Left ventricle myocardium inferior (tissue), 1 donor: ENCODE measurements at places on chromosomes 3 and 15. TPM values are rescaled to one million over a fixed set of nuclear protein-coding genes. Genes with fewer than 3 reads are reported as not detected.

The SPINT1 gene
- total RNA-seq, result 0.55 TPM

The CRYGS gene
- 1.6 TPM for total RNA-seq

The PP2D1 gene
- not detected for total RNA-seq

The TARS3 gene
- total RNA-seq, result 36.2 TPM

The FGD5 gene
- total RNA-seq, result 13.9 TPM

The MUC20 gene
- total RNA-seq, result 4.7 TPM

The SOX2 gene
- total RNA-seq, result 0.16 TPM

The STARD9 gene
- total RNA-seq, result 4.9 TPM

The MME gene
- 2.8 TPM for total RNA-seq

- H3K4me3 ChIP-seq, result no peak overlapping the region
- no peak overlapping the region for H3K27ac ChIP-seq
- no peaks in the 10 kb centered on the region for H3K36me3 ChIP-seq
- no peak for DNase-seq
These were observed 6.6 kb upstream of the ATP2B2 start for GRCh38 chr3:10511809-10512494.

DNA sequence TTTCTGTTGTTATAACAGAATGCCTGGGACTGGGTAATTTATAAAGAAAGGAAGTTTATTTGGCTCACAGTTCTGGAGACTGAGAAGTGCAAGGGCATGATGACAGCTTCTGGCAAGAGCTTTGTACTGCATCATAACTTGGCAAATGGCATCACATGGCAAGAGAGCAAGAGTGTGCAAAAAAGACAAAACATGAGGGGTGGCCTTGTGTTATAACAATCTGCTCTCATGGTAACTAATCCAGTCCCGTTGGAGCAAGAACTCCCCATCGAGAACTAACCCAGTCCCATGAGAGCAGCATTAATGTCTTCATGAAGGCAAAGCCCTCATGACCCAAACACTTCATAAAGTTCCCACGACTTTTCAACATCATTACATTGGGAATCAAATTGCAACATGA lies 23.2 kb downstream of the SCN11A start:
- DNase-seq, result no peak
- no peak overlapping the region for H3K27ac ChIP-seq
- no peaks in the 10 kb centered on the region for H3K27me3 ChIP-seq

GRCh38 chr3:28575746-28576613 lies 227.4 kb upstream of the AZI2 start:
- DNase-seq, result peak; percentile 15
- H3K4me1 ChIP-seq, result peaks cover 23% of the 10 kb centered on the region
- H3K27me3 ChIP-seq, result peaks cover 40% of the 10 kb centered on the region

- DNase-seq, result no peak
- no peak overlapping the region for H3K4me3 ChIP-seq
- H3K4me1 ChIP-seq, result peaks cover 70% of the 10 kb centered on the region
- H3K27me3 ChIP-seq, result no peaks in the 10 kb centered on the region
These were observed 49.9 kb upstream of the RAB6B start for GRCh38 chr3:133945381-133946095.

DNA sequence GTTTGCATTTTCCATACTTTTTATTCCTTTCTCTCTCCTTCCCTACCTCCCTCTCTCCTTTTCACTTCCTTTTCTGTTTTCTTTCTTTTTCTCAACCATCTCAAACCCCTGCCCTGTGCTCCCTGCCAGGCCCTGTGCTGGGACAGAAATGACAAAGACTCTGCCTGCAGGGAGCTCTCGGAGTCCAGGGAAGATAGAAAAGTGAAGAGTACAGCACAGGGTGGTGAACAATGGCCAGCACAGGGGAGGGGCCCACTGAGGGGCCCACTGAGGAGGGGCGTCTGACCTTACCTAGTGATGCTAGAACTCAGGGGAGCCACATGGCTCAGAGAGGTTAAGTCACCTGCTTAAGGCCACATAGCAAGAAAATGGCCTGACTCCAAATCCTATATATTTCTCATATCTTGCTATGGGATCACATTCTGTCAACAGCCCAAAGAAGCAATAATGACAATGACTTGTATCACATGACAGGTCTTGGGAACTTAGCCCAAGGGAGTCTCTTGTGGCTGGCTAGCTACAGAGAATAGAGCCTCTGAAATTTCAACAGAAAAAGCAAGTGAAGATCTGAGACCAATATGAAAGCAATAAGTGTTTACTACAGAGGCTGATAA lies 44.3 kb upstream of the ATP2B2 start:
- no peak overlapping the region for H3K4me3 ChIP-seq
- no peaks in the 10 kb centered on the region for H3K36me3 ChIP-seq
- peaks cover 27% of the 10 kb centered on the region for H3K27me3 ChIP-seq

DNA sequence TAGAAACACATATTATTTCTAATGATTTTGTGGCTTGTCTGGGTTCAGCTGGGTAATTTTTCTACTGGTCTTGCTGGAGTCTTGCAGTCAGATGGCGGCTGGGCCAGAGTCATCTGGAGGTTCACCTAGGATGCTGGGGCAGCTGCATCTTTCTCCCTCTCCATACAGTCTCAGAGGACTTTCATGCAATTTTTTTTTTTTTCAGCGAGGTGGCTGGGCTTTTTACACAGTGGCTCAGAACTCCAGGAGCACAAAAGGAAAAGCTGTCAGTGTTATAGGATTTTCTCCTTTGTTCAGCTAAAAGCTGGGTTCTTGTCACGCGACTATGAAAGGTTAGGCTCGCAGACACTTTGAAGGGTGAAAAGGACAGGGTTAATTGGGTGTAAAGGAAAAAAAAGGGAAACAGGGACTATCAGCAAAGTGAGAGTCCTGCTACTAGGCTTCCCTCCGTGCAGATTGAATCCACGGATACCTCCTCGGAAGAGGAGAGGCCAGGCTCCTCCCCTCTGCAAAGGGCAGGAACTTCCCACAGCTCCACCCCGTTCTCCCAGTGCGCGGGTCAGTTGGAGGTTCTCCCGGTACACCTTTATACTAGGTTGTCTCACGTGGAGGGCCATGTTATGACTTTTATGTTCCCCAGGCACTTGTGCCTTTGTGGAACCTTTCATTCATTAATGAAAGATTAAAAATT lies 44.3 kb downstream of the ADGRG7 start:
- no peak for DNase-seq
- H3K4me3 ChIP-seq, result no peak overlapping the region
- H3K36me3 ChIP-seq, result no peaks in the 10 kb centered on the region
- no peak overlapping the region for H3K27ac ChIP-seq
- no peaks in the 10 kb centered on the region for H3K4me1 ChIP-seq
- H3K27me3 ChIP-seq, result no peaks in the 10 kb centered on the region

- peak overlapping the region; percentile 60 for H3K27ac ChIP-seq
- H3K27me3 ChIP-seq, result no peaks in the 10 kb centered on the region
- peaks cover 9% of the 10 kb centered on the region for H3K36me3 ChIP-seq
- DNase-seq, result no peak
These were observed 123.5 kb upstream of the IL12A start for GRCh38 chr3:159865041-159865579.

DNA sequence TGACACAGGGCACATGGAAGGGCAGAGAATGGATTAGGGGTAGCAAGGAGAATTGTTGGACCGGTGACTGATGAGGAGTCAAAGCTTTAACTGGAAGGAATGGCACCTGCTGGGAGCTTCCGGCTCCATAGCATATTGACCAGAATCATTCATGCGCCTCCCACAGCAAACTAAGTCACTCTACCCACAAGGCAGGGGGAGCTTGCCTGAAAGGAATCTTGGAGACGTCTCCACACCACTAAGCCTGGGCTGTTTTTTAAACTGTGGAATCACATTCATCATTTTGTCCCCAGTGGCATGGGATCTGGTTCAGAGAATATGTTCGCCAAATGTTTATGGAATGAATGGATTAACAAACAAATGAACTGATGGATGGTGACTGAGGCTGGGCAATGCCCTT lies 57.0 kb upstream of the ITGA11 start:
- no peak for DNase-seq
- no peak overlapping the region for H3K27ac ChIP-seq
- H3K27me3 ChIP-seq, result peaks cover 13% of the 10 kb centered on the region
- no peak overlapping the region for H3K4me3 ChIP-seq
- peaks cover 48% of the 10 kb centered on the region for H3K4me1 ChIP-seq

DNA sequence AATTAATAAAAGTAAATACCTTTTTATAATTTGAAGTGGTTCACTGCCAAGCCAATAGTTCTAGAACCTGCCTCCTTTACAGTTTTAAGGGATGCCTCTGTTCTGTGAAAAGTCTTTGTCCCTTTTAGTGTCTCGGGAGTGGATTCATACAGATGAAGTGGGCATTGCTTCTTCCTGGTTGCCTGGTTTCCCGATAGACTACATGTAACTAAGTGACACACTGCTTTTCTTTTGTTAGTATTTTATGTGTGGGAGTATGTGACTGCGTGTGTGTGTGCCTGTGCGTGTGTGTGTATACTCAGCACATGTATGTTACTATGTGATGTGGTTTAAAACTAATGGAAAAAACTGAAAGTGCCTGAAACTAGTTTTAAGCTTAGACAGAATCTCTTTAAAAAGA lies 21.1 kb downstream of the PSMD6 start:
- H3K4me1 ChIP-seq, result peaks cover 27% of the 10 kb centered on the region
- no peak overlapping the region for H3K27ac ChIP-seq
- no peaks in the 10 kb centered on the region for H3K27me3 ChIP-seq
- H3K36me3 ChIP-seq, result peaks cover 66% of the 10 kb centered on the region
- no peak overlapping the region for H3K4me3 ChIP-seq

GRCh38 chr3:127654374-127654773 lies 18.4 kb upstream of the ABTB1 start:
- peaks cover 5% of the 10 kb centered on the region for H3K4me1 ChIP-seq
- no peak for DNase-seq

DNA sequence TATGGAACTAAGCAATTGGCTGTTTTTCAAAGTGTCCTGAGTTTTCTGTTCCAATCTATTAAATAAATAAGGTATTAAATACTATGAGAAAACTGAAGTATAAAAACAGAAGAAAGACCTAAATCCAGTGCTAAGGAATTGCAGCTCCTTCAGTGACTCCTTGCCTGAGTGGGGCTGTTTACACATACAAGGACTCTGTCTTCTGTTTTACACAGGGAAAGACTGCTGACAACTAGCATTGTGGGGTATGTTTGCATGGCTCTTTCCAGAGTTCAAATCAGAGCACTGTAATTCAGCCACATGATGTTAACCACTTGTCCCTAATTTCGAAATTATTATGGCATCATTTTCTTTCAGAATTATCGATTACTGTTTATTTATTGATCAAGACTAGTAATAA lies 31.3 kb upstream of the MEIS2 start:
- H3K27ac ChIP-seq, result no peak overlapping the region
- H3K27me3 ChIP-seq, result no peaks in the 10 kb centered on the region
- H3K4me1 ChIP-seq, result peaks cover 14% of the 10 kb centered on the region
- H3K36me3 ChIP-seq, result no peaks in the 10 kb centered on the region
- DNase-seq, result no peak
- H3K4me3 ChIP-seq, result no peak overlapping the region
